ENCODE measurements at places on chromosomes 7 and 10.

- no peak for DNase-seq
Observed at GRCh38 chr7:76998285-76998589, 33.9 kb downstream of the SPDYE17 start.

DNA sequence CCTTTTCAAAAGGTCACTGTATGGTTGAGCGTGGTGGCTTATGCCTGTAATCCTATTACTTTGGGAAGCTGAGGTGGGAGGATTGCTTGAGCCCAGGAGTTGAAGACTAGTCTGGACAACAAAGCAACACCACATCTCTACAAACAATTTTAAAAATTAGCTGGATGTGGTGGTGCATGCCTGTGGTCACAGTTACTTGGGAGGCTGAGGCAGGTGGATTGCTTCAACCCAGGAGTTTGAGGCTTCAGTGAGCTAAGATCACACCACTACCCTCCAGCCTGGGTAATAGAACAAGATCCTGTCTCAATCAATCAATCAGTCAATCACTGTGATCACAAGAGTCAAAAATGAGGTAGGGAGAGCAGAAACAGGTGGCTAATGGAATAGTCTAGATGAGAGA lies 97.0 kb downstream of the SUGCT start:
- no peak for DNase-seq

DNA sequence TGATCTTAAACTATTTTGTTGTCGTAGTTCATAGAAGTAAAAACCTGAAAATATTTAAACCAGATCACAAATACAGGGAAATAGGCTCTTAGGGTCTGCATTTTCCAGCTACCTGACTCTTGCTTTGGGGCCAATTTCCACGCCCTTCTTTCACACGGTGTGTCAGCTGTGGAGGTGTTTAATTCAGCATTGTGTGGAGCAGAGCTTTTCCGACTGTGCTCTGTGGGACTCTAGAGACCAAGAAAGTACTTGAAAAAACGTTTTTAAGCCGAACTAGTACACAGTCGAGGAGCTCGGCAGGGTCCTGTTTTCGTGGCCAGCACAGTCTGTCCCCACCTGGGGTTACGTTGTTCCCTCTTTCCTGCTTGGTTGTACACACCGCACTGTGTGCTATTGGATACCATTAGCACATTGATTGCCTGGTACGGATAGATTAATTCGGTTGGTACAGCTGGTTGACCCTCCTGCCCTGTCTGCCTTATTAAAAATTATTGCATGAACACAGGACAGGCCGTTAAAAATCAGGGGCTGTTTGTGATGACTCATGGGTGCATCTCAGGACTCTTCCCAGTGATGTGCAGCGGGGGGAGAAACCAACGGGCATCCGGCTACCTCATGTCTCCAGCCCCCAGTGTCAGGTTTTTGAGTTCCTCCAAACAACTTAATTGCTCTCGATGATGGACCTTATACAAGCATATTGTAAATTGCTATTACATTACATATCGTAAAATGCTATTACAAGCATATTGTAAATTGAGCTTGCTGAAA lies 80.7 kb upstream of the BTBD16 start:
- no peak for DNase-seq

- DNase-seq: peak; percentile 53
Observed at GRCh38 chr7:44625526-44626471, 19.4 kb downstream of the OGDH start.

- DNase-seq: no peak
Observed at GRCh38 chr10:13189961-13190360, 28.6 kb downstream of the MCM10 start.

DNA sequence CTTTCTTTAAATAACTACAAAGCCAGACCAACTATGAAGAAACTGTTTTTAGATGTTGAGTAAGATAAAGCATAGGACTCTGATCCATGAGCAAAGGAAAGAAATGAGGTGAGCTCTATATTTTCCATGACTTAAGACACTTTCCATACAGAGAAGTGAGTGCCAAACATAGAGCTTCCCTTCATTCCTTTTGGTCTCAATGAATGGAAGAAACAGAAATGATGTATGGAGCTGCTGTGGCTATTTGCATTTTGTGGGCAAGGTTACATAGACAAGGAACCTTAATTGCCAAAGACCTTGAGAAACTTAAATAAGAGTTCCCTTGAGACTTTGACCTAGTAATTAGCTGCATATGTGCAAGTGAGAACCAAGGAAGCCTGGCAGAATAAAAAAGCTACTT lies 1152.2 kb downstream of the XPNPEP1 start:
- no peak for DNase-seq

Measured in CD4-positive, alpha-beta T cell treated with Interleukin-12 subunit alpha and Interleukin-12 subunit beta, for 1 hour (primary cell).